RPMI7951 (cell line): ENCODE measurements at places on chromosomes 11 and 22.

DNA sequence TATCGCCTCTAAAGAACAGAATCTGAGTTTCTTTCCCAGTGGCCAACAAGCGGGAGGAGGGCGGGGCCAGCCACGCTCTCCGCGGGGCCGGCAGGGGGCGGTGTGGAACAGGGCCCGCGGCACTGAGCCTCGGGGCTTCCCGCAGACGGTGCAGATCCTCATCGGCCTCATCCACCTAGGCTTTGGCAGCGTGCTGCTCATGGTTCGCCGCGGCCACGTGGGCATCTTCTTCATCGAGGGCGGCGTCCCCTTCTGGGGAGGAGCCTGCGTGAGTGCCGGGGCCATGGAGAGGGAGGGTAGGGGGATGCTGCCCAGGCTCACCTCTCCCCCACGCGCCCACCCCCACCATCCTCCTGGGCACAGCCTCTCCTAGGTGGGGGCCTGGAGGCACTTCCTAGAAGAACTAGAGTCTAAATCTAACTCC, 10.7 kb downstream of the MS4A15 start:
- no peak for DNase-seq

DNA sequence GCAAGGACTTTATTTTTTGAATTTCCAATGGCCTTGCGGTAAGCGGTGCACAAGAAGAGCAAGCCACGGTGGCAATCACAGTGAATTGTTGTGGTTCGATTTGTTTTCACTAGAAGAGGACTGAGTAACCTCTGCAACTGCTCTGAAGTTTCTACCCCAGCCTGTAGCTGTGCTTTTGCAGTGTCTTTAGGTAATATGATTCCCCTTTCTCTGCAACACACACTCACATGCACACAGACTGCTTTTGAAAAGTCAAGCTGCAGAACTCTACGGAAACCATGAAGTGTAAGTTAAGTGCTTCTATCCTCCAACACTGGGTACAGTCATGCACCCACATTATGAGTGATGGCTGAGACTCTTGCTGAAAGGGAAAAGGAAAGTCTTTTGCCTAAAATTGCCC, 38.4 kb downstream of the CD44 start:
- DNase-seq = peak; percentile 67

GRCh38 chr11:97815667-97816066, 1205.1 kb upstream of the CNTN5 start:
- DNase-seq = no peak

DNA sequence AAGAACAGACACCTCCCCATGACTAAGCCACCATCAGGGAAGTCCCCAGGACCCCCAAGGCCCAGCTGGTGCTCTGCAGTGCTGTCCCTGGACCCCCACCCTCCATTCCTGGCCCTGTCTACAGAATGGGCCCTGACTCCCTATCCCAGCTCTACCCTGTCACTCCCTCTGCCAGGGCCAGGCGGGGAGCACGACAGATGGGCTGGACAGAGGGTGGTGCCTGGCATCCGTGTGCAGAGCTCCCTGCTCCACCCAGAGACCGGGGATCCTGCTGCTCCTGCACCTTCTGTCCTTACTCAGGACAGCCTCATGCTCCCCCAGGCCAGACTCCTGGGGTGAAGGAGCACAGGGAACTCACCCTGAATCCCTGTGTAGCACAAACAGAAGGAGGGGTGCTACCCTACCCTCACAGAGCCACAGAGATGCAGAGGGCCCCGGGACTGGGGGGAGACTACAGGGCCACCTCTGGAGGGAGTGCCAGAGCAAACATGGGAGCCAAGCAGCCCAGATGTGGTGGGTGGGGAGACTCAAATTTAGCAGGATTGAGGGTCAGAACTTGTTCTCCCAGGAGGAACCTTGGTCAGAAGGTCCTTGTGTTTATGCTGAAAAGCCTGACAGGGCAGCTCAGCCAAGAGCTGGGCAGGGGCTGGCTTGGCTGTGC, 2.0 kb downstream of the ARVCF start:
- no peak for DNase-seq

GRCh38 chr11:80856066-80856465, 1415.2 kb upstream of the TENM4 start:
- DNase-seq = peak; percentile 6

- DNase-seq = no peak
These were observed 44.5 kb upstream of the RRM1 start for GRCh38 chr11:4050138-4050537.

- DNase-seq = no peak
These were observed 20.1 kb upstream of the ADORA2A start for GRCh38 chr22:24407278-24407665.

GRCh38 chr11:61543606-61544306, 35.2 kb downstream of the LRRC10B start:
- DNase-seq = peak; percentile 52

DNA sequence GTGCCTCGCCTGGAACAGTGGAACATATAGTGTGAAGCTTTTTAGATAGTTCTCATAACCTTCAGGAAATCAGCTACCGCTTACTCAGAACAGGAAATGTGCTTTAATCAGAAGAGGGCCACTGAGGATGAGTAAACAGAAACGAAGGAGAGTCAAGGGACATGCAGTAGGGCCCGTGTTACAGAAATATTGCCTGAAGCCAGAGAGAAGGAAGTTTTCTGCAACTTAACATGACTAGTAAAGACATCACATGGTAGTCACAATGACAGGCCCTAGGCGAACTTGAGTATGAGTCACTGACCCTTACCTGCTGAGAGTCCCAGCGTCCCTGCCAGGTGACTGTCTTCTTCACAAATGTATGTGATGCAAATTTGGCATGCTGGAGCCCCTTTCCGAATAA, 39.4 kb downstream of the CARD18 start:
- DNase-seq = peak; percentile 2

GRCh38 chr22:28179392-28179791, 260.3 kb upstream of the PITPNB start:
- DNase-seq = no peak

- DNase-seq = peak; percentile 72
These were observed 42.6 kb downstream of the MAP6 start for GRCh38 chr11:75625991-75626888.

GRCh38 chr11:43503417-43503816, 144.7 kb downstream of the TTC17 start:
- DNase-seq = no peak

GRCh38 chr11:3703383-3703782, 32.2 kb upstream of the CHRNA10 start:
- DNase-seq = no peak

DNA sequence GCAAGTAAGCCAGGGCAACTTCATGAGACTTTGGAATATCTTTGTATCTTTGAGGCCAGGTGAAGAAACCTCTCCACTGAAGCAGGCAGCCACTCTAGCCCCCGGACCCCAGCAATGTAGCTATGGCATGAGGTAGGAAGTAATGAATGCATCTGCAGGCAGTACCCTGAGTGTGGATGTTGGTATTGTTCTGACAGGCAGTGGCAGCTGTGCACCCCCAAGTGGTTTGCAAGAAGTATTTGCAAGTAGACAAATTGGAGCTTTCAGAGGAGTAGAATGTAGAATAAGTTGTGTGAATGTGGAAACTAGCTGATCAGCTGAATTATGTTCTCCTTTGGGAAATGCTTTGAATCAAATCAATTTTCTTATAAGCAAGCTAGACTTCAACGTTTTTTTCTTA, 194.4 kb upstream of the PGR start:
- no peak for DNase-seq

GRCh38 chr22:24325105-24325757, 54.6 kb downstream of the SPECC1L start:
- peak; percentile 67 for DNase-seq

DNA sequence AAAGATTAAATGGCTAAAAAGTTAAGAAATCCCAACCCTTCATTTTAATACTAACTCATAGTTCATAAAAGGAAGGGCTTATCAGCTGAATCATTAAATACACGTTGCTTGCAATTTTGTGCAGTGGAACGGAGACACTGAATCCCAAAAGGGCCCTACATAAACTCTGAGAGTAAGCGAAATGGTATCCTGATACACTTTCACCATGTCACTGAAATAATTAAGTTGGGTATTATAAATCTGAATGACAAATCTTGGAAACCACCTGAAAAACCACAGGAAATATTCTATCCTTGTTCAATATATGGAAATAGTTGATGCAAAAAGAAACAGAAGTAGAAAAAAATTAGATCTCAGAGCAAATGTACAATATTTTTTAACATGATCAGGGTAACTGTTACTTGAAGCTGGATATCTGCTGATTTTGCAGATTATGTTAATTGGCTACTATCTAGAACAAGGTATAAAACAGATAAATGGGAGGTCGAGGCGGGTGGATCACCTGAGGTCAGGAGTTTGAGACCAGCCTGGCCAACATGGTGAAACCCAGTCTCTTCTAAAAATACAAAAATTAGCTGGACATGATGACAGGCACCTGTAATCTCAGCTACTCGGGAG, 55.1 kb downstream of the MAML2 start:
- no peak for DNase-seq

DNA sequence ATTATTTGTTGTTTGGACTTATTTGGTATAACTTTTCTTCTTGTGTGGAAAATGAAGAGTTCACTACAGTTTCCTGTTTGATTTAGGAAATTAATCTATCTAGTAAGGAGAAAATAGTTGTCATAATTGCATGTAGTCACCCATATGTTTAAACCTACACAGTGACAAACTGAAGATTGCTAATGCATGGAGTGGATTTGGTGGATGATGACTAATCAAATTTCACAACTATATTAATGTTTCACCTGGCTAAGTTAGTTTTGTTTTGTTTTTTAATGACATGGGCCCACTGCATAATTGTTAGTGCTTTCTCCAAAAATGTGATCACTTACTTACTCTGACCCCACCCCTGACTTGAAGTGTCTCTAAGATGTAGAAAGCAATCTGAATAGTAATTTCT, 170.6 kb downstream of the DYNC2H1 start:
- no peak for DNase-seq
